SJSA1 (cell line): ENCODE measurements at places on chromosomes 4 and X.

GRCh38 chr4:177574446-177574845, 132.2 kb upstream of the AGA start:
- DNase-seq = no peak

DNA sequence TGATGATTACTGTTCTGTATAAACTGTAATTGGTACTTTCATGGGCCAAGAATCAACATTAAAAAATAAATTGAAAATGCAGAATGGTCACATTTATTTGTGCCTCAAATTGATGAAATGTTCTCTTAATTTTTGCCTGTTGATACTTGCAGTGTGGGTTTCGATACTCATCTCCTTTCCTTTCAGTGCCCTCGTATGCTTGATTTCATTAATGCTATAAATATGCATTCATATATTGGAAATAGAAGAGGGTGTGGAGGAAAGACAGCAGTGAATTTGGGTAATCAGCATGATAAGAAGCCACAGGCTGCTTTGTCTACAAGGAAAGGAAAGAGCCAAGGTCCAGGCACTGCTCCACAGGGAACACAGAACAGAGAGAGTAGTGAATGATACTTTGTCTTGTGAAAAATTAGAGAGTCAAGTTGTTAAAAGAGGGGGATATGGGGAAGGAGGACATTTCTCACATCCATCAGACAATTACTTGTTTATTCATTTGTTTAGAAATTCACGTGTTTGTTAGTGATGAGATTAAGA, 1.0 kb upstream of the DDX60 start:
- DNase-seq = no peak

DNA sequence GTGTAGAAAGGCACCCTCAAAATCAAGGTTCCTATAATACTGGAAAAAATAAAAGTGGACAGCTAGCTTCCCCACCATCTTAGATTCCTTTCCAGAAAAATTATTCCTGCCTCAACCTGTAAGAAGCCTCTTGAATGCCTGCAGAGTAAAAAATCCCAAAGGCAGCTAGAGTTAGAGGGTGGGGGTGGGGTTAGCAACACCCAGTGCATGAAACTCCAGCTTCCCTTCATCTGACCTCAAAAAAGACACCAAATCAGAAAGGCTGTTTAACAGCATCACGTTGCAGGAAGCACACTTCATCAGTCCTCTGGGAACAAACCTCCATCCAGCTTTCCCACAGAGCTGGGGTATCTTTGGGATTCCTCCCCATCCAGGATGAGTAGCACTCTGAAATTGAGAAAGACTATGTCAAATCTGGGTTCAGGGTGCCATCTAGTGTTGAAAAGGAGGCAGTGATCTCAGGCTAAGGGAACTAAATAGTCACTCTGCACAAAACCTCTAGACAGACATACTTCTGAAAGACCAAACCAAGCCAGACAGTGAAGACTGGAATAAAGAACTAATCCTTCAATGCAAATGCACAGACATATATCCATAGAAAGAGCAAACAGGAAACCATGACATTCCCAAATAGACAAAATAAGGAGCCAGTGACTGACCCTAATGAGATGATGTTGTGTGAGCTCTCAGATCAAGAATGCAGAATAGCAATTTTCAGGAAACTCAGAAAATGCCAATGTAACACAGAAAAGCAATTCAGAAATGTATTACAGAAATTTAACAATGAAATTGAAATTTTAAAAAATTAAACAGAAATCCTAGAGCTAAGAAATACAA, 97.9 kb downstream of the ARHGEF9 start:
- peak; percentile 36 for DNase-seq

GRCh38 chr4:15291122-15291521, 136.7 kb upstream of the C1QTNF7 start:
- no peak for DNase-seq

GRCh38 chr4:185429660-185430059, 3.9 kb upstream of the UFSP2 start:
- DNase-seq = no peak
